ENCODE measurements at places on chromosomes 5 and 9. TPM values are rescaled to one million over a fixed set of nuclear protein-coding genes. Genes with fewer than 3 reads are reported as not detected.
A peak's percentile ranks its signal among the peaks of the same experiment; 100 is the strongest.

DNA sequence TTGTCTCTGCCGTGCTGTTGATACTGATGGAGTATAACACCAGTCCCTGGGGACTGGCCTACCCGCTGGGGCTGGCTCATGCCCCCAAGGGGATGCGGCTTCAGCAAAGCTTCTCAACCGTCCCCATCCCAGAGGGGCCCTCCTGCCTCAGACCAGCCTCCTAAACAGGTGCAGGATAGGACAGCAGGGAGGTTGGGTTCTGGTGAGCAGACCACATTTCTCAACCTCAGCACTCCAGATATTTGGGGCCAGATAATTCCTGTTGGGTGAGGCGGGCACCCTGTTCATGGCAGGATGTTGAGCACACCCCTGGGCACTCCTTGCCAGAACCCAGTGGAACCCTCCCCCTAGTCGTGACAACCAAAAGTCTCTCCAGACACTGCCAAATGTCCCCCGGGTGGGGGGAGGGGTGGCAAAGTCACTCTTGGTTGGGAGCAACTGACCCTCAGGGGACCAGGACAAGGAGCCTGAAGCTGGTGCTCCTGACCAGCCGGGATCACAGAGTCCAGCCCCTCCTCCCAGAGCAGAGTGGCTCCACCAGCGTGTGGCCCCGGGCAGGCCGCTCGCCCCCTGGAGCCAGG, 107.8 kb downstream of the ZNF354C start:
- DNase-seq, result no peak
- no peak overlapping the region for H3K4me3 ChIP-seq
- H3K4me1 ChIP-seq, result peaks cover 33% of the 10 kb centered on the region
- peaks cover 2% of the 10 kb centered on the region for H3K27me3 ChIP-seq
- no peak overlapping the region for H3K27ac ChIP-seq

Gene C7
- total RNA-seq, result 2.3 TPM

- H3K4me1 ChIP-seq, result peaks cover 24% of the 10 kb centered on the region
- no peak for DNase-seq
- no peaks in the 10 kb centered on the region for H3K27me3 ChIP-seq
- no peak overlapping the region for H3K27ac ChIP-seq
- H3K4me3 ChIP-seq, result no peak overlapping the region
These were observed 455.9 kb downstream of the ENC1 start for GRCh38 chr5:74184649-74185048.

Gene CDKN2B
- total RNA-seq, result 0.31 TPM

- peaks cover 6% of the 10 kb centered on the region for H3K4me1 ChIP-seq
- H3K36me3 ChIP-seq, result no peaks in the 10 kb centered on the region
- no peak overlapping the region for H3K4me3 ChIP-seq
These were observed 35.9 kb downstream of the PCSK5 start for GRCh38 chr9:75926385-75926784.

Gene HMCN2
- 3.4 TPM for total RNA-seq

DNA sequence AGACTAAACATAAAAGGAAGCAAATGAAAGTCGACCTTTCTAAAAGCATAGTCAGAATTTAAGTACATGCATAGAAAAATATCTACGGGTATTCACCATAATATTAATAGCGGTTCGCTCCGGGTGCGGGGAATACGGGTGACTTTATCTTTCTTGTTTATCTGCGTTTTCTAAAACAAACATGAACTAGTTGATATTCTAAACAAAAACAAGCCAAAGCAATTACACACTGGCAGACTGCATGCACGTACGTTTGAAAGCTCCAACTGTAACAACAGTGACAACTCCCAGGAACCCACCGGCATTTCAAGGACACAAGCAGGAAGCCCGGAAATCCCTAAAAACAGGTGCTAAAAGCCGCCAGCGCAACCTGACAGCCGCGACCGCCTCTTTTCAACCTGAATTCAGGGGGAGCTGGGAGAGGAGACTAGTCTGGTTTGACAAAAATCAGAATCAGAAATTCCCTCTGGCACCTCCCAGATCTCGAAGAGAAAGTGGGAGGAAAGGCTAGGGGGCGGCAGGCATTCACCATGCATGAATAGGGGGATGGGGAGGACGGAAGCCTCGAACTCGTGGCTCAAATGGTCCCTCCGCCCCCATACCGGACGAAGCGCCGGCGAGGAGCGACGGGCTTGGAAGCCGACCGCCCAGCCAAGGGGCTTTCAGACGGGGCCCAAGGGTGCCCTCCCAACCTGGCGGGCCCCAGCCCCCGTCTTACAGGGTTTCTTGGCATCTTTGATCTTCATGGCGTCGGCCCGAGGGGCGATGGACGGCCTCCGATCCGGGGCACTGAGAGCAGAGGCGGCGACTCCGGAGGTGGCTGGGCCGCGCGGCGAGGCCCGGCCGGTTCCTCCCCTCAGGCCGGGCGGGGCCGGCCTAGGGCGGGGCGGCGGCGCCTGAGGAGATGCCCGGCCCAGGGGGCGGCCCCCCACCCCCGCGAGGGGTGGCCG, at the start of gene PANK3:
TSS of gene PANK3 (minus strand) at position 831 of the 950 bp plus-strand sequence. CDS start at position 746, 85 bp downstream.
- peak within 1 kb of the TSS; percentile 99 for H3K4me3 ChIP-seq
- H3K36me3 ChIP-seq, result no peaks in the 10 kb centered on the region
- no peak for DNase-seq
- H3K27me3 ChIP-seq, result no peaks in the 10 kb centered on the region

Gene LAMC3
- total RNA-seq, result 1.1 TPM

GRCh38 chr5:92222449-92222848, 839.3 kb upstream of the ARRDC3 start:
- no peak overlapping the region for H3K4me3 ChIP-seq
- H3K4me1 ChIP-seq, result no peaks in the 10 kb centered on the region
- no peak overlapping the region for H3K27ac ChIP-seq
- no peaks in the 10 kb centered on the region for H3K36me3 ChIP-seq
- H3K27me3 ChIP-seq, result no peaks in the 10 kb centered on the region

GRCh38 chr9:83538172-83538889, at the start of gene FRMD3:
Gene FRMD3, minus strand, starts transcription at chr9:83538401. Its CDS starts 170 bp downstream, at chr9:83538231.
- H3K27ac ChIP-seq, result peak within 1 kb of the TSS; percentile 3
- peaks cover 21% of the 10 kb centered on the region for H3K4me1 ChIP-seq
- peaks cover 13% of the 10 kb centered on the region for H3K27me3 ChIP-seq
- peak within 1 kb of the TSS; percentile 61 for H3K4me3 ChIP-seq
- DNase-seq, result peak; percentile 85

DNA sequence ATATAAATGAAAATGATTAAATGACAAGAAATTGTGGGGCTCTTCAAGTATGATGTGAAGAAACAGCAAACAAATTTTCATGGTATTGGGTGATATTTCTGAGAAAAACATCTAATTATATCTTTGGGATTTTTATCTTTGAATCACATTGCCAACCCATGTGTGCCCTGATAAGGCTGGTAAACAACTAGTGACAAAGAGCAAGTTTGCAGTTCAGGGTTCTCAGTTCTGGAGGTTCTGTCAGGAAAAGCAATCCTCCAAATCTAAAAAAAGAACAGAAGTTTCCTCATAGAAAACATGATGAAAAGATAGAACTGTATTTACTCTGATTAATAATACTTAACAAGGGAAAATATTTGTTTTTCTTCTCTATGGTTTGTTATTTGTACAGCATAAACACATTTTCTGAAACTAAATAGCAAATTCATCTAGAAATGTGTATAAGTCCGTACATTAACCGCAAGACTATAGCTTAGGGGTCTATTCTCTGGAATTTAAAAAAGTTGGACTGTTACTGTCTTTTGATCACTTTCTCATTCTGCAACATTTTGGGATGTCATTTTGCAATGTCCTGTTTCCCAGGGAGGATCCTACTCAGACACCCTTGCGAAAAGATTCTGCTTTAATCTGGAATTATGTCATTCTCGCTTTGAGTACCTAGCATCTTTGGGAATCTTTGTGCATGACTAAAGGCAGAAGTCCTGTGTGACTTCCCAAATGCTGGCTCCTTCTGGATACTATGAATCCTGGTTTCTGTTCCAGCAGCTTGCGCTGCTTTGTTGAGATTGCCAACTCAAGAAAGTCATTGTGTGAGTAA, 308.5 kb downstream of the ADGRV1 start:
- no peaks in the 10 kb centered on the region for H3K36me3 ChIP-seq
- H3K27me3 ChIP-seq, result no peaks in the 10 kb centered on the region
- H3K4me1 ChIP-seq, result no peaks in the 10 kb centered on the region
- no peak overlapping the region for H3K4me3 ChIP-seq

GRCh38 chr9:109737295-109737694, 42.7 kb upstream of the PALM2AKAP2 start:
- no peak for DNase-seq
- H3K27ac ChIP-seq, result no peak overlapping the region
- peaks cover 7% of the 10 kb centered on the region for H3K4me1 ChIP-seq
- H3K4me3 ChIP-seq, result no peak overlapping the region

DNA sequence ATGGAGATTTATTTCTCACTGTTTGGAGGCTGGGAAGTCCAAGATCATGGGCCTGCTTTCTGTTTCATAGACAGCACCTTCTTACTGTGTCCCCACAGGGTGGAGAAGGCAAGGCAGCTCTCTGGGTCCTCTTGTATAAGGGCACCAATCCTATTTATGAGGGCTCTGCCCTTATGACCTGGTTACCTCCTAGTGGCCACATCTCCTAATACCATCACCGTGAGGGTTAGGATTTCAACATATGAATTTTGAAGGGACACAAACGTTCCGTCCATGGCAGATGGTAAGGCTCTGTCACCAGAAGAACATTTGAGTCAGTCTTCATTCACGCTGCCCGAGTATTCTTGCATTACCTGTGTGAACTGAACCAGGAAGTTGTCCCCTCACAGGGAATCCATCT, 48.4 kb downstream of the ANKRD33B start:
- H3K27me3 ChIP-seq, result no peaks in the 10 kb centered on the region
- H3K36me3 ChIP-seq, result no peaks in the 10 kb centered on the region
- H3K4me1 ChIP-seq, result peaks cover 12% of the 10 kb centered on the region
- no peak for DNase-seq

DNA sequence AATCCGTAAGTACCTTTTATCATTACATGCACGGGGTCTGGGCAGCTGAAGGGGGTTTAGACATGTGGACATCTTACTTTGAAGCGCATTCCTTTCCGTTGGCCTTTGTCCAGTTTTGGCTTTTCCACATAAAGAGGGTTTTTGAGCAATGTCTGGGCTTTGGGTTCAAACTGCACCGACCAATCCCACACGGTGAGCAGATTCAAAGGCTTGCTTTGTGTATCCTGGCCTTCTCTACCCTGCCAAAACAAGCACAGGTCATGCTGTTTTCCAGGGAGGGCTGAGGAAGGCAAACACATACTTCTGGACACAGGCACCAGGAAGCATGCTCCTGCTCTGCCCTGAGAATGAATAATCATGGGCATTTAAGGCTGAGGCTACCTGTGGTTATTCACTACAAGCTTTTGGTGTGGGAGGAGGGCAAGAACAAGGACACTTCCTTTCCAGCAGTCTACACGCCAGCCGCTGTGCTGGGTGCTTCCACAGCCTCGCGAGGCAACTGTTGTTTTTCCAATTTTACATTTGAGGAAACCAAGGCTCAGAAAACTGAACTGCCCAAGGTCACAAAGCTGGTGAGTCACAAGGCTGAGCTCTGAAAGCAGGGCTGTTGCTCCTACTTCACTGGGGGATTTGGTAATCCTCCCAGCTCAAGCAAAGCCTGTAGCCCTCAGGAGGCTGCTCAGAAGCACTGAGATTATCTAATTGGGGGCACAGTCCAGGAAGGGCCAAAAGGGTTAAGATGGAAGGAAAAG, 59.8 kb upstream of the GOLPH3 start:
- no peak overlapping the region for H3K4me3 ChIP-seq
- no peaks in the 10 kb centered on the region for H3K27me3 ChIP-seq
- no peak overlapping the region for H3K27ac ChIP-seq
- peaks cover 39% of the 10 kb centered on the region for H3K36me3 ChIP-seq
- DNase-seq, result no peak

Data from muscle of leg (tissue), 16 donors.